Stimulated activated naive CD4-positive, alpha-beta T cell treated with Interleukin-2 at 50 U/mL for 16 hours (primary cell): ENCODE measurements at places on chromosomes 12 and 14.

DNA sequence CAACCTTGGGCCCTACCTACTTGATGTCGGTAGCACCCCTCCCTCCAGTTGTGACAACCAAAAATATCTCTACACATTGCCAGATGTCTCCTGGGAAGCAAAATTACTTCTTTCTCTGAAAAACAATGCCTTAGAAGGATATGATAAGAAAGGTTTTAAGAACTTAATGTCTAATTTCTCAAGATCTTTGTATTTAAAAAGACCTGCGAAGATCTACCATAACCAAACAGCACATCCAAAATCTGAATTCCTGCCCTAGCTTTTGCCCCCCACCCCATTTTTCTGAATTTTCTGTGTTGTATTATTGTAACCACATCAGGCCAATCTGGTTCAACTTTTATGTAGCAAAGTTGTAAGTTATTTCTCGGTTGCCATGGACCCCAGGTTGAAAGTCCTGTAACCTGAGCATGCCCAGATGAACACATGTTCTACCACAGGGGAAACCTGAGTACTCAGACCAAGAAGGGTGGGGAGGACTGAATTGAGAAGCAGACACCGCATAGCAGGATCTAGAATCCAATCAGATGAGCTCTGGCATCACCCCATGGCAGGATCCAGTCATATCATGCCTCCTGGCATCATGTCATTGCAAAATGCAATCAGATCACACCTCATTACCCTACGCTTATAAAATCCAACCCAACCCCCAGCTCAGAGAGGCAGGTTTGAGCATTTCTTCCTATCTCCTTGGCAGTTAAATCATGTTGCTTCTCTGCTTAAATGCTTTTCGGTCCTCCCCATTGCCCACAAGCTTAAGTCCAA is 8.7 kb downstream of the TMEM253 start:
- no peak for DNase-seq

DNA sequence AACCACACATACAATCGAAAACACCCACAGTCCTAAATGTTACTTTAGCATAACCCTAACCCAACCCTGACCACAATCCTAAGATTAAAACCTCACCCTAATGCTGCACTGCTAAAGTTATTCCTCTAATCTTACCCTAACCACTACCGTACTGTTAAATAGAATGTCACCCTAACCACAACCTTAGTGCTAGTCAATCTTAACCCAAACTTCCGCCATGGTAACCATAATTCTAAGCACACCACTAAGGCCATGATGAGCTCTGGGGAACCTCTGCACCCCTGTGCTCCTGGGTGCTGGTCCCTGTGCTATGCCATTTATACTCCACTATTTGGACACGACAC is 38.0 kb downstream of the LTBP2 start:
- DNase-seq: no peak

DNA sequence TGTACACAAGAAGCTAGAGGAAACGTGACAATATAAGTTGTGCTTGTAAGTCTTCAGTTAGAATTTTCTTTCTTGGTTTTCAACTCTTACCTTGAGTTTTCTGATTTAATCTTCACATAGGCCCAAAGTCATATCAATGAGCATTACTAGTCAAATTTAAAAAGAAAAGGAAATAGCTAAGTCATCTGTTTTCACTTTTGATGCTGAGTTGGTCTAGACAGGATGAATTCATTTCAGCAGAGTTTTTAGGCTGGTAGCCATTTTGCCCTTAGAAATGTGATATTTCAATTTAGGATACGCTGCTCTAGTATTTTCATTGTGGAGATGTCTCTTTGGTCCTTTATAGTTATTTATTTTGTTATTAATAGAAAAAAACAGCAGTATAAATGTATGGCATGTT is 44.6 kb upstream of the KRAS start:
- DNase-seq: no peak

DNA sequence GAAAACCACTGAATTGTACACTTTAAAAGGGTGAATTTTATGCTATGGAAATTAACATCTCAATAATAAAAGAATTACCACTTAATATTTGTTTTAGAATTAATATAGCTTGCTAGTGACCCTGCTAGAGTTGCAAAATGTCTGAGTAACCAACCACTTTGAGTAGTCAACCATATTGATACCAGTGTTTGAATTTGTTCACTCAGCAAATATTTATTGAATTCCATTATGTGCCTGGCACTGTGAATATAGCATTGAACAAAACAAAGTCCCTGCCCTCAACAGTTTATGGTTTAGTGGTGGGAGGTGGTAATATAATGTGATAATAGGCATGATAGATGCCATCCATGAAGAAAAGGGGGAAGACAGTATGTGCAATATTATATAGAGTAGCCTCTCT is 4.6 kb downstream of the SNRPF start:
- DNase-seq: no peak

DNA sequence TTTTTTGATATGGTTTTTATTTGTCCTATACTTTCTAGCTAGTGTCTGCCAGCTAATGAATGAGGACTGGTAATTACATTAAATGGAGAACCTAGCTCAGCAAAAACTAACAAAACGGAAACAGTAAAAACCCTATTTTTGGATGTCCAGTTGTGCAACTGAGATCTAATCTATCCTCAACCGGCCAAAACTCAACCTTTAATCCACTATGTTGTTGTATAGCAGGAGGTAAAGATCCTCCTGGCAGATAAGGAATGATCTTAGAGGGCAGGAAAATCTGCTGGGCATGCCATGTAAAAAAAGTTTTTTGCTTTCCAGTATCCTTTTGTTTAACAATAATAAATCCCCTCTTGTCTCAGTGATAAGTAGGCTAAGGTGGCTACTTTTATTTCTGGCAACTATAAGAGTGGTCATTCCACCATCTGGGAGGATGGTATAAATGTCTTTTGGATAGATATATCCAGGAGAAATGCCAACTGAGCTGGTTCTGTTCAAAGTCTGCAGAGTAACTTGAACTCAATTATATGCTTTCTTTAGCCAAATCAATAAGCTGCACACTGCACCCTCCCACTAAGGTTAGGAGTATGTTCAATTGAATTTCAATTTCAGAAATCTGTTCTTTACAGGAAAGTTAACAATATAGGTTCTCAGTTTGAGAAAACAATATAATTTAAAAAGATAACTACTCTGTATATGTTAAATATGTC is 40.1 kb downstream of the WASHC3 start:
- no peak for DNase-seq

GRCh38 chr14:80805136-80805535 is 136.4 kb downstream of the CEP128 start:
- no peak for DNase-seq

- no peak for DNase-seq
Observed at GRCh38 chr14:74302152-74302628, 544 bp downstream of the ABCD4 start.

DNA sequence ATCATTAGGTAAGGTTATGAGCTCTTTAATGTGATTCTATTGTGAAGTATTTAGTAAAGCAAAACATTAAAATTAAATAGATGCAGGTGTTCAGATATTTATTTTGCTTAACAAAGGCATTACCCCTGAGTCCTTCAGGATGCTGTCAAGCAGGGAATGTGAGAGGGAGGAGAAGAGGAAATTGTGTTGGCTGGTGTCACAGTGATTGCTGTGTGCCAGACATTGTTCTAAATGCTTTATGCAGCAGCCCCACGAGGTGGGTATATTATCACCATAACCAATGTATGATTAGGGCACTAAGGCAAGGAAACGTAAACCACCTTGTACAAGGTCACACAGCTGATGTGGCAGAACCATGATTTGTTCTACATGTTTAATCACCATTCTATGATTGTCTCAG is 80.1 kb downstream of the STAB2 start:
- no peak for DNase-seq

- DNase-seq: peak; percentile 7
Observed at GRCh38 chr14:24246765-24247212, 4.4 kb upstream of the TINF2 start.

- DNase-seq: no peak
Observed at GRCh38 chr12:52370926-52371608, 3.8 kb upstream of the KRT85 start.

- DNase-seq: no peak
Observed at GRCh38 chr14:87141801-87142200, 851.2 kb downstream of the GALC start.

DNA sequence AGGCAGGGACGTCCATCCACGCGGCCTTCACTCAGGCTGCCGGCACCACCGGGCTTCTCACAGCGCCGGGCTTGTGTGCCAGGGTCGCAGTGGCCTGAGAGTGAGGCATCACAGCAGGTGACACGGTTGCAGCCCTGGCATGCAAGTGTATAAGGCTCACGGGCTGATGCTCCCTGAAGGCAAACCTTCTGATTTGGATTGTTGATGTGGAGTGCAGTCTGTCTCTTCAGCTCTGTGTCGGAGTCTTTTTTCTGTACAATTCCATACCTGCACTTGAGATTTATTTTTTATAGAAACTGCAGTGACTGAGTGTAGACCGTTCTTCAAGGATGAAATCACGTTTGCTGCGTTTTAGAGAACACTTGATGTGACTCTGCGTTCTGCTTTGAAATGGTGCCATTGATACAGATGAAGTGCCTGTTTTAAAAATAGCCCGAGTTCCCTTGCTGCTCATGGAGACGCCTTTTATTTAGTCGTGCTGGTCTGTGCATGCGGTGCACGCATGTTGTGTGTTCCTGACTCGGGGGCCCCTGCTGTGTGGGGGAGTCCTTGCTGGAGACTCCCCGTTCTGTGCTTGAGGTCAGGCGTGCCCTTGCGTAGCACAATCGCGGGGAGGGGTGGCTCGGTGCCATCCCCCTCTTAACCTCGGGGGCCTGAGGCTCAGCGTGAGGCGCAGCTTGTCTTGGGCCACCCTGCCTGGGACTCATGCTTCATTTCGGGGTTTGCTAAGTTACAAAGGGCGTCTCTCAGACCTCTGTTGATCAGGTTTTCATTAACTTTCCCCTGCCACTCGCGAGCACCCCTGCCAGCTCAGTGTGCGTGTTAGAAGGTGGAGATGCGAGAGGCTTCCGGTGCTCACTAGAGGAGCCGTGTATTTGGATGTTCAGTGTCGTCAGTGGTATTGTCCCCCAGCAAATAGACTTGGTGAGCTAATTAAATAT is 21.6 kb upstream of the AMN start:
- no peak for DNase-seq

- no peak for DNase-seq
Observed at GRCh38 chr12:69698054-69698453, 1.0 kb downstream of the BEST3 start.

GRCh38 chr12:40327535-40327934 is 102.7 kb downstream of the LRRK2 start:
- DNase-seq: no peak

DNA sequence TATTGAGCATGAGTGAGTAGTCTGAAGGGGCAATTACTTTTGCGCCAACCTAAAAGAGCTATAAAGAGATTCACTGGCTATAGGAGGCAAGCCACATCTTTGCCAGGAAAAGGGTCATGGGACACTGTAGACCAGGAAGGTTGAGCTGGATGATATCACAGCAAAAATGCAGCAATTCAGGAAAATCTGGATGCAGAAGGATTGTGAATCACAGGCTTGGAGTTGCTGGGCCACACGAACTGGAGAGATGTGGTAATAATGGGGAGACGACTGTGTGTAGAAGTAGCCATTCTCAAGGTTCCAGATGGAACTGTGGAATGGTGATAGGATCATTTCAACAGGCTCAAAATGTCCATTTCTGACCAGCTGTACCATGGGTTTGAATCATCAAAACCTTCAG is 151.4 kb upstream of the DAAM1 start:
- DNase-seq: no peak

DNA sequence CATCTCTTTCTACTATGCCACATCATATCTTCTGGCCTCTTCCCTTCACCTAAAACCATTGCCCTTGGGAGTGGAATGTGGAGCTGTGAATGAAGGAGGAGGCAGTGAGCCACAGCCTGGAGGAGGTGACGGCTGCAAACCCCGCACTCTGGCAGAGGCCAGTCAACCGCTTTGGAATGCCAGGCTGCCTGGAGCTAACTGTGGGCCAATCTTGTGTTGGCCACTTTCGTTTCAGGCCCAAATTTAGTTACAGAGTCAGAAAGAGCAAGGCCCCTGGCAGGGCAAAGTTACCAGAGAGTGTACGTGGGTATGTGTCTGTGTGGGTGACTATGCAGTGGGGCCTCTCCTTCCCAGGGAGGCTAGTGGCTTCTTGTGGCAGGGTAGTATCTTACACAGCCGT is 40.1 kb downstream of the CACNA1C start:
- no peak for DNase-seq

- DNase-seq: no peak
Observed at GRCh38 chr14:59017285-59017965, 171.0 kb upstream of the DAAM1 start.

DNA sequence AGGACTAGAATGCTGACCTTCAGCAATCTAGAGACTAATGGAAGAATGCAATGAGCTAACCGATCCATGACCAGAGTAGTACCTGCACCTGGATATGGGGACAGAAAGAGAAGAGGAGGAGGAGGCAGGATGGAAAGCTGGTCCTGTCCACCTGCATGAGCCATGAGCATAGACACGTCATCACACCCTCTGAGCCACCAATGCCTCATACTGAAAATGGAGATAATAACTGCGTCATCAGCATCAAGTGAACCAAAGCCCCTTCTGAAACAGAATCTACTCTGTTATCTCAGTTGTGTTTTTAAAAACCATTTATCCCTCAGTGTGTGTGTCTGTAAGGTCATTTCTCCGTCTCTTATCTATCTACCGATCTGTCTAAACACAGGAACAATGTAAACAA is 327.0 kb downstream of the BCL11B start:
- DNase-seq: no peak

GRCh38 chr12:13428538-13429265 is 232.2 kb downstream of the EMP1 start:
- no peak for DNase-seq

GRCh38 chr12:92496790-92497189 is 206.0 kb upstream of the PLEKHG7 start:
- DNase-seq: no peak

- no peak for DNase-seq
Observed at GRCh38 chr14:44112774-44113460, 394.2 kb downstream of the FSCB start.

- DNase-seq: no peak
Observed at GRCh38 chr12:114444422-114445279, 38.7 kb upstream of the TBX5 start.

GRCh38 chr14:75213172-75213571 is 36.8 kb upstream of the TMED10 start:
- no peak for DNase-seq

DNA sequence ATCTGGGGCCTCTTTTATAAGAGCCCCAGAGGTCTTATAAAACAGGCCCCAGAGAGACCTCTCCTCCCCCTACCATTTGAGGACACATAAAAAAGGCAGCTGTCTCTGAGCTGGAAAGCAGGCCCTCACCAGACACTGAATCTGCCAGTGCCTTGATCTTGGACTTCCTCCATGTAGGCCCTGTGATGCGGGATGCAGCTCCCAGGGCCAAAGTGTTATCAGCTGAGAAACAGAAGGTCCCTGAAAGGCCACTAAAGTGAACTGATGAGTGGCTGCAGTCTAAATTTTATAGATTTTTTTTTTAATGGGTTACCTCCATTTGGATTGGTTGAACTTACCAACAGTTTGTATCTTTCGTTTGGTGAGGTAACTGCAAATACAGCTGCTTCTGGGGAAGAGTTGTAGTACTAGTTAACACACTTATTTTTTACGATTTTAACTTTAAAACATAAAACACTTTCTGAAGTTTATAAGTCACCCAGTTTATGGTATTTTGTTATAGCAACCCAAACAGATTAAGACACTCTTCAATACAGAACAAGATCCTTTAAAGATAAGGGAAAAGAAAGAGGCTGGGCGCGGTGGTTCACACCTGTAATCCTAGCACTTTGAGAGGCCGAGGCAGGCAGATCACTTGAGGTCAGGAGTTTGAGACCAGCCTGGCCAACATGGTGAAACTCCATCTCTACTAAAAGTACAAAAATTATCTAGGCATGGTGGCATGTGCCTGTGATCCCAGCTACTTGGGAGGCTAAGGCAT is 5.6 kb upstream of the GUCY2C start:
- DNase-seq: no peak
